LNCaP clone FGC (cell line): ENCODE measurements at places on chromosomes 4 and X.

GRCh38 chr4:184651899-184652298 is 2.4 kb downstream of the PRIMPOL start:
- DNase-seq: no peak

DNA sequence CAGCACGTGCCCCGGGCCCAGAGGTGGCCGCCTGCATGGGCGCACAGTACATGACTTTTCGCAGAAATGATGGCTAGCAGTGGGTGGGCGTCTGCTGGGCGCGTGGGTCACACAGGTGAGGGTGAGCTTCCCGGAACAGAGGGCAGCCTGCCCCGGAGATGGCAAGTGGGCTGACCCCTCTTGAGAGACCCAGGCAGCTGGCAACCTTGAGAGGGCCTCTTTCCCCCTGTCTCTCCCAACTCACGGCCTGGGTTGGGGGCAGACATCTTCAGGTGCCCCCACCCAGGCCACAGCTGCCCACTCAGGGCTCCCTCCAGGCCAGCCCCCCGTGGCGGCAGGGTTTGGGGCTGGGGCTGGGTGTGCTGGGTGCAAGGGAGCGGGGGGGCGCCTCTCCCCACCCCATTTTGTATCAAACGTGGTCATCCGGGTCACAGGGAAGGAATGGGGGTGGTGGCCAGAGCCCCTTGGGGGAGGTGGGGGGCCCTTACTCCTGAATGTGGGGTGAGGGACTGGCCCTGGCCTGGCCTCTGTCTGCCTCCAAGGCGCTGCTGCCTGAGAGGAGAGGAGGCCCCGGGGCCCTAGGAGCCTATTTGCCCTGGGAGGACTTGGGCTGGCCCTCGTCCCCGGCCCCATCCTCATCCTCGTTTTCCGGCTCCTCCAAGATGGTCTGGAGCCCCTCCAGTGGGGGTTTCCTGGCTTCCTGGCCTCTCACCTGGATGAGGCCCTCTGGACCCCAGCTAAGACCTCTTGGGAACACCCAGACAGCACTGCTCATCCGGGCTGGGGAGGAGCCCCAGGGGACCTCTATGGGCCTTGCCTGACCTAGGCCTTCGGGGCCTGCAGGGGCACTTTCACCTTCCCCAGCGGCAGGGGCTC is 4.6 kb downstream of the PNMA6E start:
- DNase-seq: no peak

DNA sequence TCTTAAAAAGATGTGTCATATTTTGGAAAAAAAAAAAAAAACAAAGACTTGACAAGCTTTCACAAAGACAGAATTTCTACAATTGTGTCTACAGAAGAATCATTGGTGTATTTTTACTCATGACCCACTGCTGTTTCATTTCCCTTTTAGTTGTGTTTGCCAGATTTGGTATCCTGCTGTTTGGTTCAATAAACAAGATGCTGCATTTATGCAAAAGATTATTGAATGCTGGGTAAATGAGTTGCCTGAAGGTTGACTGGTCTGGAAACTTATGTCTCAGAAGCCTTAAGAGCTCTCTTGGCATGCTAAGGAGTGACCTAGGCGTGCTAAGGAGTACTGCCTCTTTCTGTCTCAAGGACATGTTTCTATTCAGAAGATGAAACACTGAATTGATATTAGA is 64.9 kb upstream of the NPY2R start:
- no peak for DNase-seq

DNA sequence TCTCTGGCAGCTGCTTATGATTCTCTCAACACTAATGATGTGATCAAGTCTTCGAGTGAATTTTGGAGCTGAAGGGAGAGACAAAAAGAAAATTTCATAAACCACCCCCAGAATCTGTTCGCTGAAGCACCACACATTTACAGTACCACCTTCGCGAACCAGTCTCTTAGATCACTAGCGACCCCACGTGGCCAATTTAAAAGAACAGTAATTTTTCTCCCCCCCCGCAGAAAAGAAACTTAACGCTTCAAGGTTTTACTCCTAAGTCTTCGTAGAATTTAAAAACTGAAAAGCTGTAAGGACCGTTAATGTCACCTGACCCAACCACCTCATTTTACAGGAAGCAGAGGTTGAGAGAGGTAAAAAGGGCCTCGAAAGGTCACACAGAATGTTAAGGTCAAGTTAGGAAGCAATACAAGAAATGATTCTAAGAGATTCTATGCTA is 187.5 kb downstream of the QDPR start:
- DNase-seq: no peak

GRCh38 chr4:112402098-112402497 is 104.9 kb downstream of the ALPK1 start:
- no peak for DNase-seq

- DNase-seq: no peak
Measured at GRCh38 chr4:69054578-69055200, 41.6 kb upstream of the UGT2B7 start.

DNA sequence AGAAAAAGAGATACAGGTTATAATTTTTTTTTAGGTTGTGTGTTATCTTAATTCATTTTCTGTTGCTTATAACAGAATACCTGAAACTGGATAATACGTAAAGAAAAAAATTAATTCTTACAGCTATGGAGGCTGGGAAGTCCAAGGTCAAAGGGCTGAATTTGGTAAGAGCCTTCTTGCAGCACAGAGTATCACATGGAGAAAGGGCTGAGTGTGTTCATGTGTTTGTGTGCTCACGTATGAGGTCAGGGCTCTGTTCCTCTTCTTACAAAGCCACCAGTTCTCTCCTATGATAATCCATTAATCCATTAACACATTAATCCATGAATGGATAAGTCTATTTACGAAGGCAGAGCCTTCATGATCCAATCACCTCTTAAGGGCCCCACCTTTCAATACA is 8.6 kb upstream of the RAB28 start:
- DNase-seq: no peak

- no peak for DNase-seq
Measured at GRCh38 chr4:41072021-41072777, 142.1 kb downstream of the APBB2 start.

DNA sequence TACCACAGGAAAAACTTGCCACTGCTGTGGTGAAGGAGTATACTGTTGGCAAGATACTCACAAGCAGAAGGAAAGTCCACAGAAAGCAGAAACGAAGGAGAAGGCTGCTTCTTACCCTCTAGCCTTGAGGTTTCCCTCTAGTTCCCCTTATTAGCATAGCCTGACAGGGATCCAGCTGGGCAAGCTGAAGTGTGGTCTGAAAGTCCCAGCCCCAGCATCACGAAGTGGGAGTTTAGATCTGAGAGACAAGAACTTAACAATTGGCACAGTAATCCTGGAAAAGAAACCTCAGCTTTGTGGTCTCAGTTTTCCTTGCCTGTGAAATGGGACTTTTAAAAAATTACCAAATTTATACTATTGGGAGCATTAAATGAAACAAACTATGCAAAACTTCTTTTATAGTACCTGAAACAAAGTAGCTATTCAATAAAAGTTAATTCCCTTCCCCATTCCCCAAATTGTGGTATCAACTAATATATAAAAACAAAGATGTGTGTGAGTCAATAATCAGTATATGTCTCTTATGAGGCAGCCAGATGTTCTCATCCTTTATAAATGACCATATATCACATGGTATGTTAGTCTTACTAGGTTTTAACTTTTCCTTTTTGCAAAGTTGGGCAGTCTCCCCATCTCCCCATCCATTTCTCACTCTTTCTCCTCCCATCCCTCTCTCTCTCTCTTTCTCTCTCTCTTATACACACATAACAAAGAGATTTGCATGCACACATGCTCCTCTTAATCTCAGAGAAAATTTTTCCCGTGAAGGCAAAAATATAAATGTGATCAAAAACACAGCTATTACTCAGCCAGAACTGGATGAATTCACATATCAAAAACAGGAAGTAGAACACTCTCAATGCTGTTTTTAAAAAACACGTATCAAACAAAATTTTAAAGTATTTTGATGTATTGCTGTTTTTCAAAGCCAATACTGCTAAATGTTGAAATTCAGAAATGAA is 57.8 kb downstream of the SCFD2 start:
- DNase-seq: no peak

DNA sequence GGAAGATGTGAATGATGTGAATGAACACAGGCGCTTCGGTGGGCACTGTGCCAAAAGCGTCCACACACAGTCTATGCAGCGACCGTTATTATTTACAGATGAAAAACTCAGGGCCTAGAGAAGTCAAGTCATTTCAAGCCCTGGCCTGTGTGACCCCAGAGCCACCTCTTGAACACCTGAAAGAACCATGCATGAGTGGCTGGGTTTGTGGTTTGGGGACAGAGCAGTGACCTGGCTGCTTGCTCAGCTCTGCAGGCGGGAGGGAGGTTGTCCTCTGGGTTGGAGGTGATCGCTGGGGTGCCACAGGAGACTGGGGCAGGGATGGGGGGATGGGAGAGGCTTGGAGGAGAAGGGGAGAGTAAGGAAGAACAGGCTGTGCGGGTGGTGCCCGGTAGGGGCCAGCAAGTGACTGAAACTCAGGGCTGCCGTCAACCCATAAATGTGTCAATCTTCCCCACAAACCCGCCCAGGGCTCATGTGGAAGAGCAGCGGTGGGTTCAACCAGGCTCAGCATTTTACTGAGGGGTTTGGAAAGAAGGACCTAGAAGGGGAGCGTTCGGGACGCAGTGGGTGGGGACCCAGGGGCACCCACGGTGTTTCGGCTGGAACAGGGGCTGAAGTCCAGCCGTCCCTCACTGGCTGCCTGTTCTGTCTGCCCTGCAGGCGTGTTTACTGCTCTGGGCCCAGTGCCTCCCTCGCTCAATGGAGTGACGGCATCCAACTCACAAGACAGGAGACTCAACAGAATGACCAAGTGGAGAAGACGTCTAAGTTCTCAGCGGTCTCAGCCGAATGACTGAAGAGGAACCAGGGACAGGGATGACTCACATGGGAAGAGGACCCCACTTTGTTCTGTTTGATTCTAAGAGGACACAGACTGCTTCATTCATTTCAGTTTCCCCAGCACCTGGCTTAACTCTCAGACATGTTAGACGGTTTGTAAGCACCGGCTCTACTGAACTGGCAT is 167.8 kb downstream of the AFAP1 start:
- no peak for DNase-seq

GRCh38 chr4:84529169-84529751 is 30.2 kb upstream of the NKX6-1 start:
- no peak for DNase-seq

GRCh38 chr4:84389406-84389805 is 109.7 kb downstream of the NKX6-1 start:
- DNase-seq: no peak

DNA sequence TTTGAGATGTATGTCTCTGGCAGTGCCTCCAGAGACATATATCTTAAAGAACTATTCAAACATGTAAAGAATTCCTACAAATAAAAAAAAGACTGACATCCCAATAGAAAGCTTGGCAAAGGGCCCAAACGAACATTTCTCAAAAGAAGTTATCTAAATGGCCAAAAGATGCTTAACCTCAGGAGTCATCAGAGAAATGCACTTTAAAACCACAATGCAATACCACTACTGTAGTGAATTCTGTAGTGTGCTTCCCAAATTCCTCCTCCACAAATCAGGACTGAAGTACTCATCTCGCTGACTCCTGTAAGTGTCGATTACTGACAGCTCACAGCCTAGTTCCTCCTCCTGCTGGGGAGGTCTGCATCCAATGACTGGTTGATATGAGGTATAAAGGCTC is 129.0 kb upstream of the MAMLD1 start:
- no peak for DNase-seq

GRCh38 chr4:48190839-48191238 is 56.8 kb upstream of the TXK start:
- DNase-seq: no peak

DNA sequence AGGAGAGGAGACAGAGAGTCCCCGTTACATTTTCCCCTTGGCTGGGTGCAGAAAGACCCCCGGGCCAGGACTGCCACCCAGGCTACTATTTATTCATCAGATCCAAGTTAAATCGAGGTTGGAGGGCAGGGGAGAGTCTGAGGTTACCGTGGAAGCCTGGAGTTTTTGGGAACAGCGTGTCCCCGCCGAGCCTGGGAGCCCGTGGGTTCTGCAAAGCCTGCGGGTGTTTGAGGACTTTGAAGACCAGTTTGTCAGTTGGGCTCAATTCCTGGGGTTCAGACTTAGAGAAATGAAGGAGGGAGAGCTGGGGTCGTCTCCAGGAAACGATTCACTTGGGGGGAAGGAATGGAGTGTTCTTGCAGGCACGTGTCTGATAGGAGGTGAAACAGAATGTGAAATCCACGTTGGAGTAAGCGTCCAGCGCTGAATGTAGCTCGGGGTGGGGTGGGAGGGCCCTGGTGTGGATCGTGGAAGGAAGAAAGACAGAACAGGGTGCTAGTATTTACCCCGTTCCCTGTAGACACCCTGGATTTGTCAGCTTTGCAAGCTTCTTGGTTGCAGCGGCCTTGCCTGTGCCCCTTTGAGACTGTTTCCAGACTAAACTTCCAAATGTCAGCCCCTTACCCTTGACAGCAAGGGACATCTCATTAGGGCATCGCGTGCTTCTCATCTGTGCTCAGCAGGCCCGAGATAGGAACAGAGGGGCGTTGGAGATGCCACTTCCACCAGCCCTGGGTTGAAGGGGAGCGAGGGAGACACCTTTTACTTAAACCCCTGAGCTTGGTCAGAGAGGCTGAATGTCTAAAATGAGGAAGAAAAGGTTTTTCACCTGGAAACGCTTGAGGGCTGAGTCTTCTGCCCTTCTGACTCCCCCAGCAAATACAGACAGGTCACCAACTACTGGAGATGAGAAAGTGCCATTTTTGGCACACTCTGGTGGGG is 2.7 kb downstream of the SHOX start:
- no peak for DNase-seq

DNA sequence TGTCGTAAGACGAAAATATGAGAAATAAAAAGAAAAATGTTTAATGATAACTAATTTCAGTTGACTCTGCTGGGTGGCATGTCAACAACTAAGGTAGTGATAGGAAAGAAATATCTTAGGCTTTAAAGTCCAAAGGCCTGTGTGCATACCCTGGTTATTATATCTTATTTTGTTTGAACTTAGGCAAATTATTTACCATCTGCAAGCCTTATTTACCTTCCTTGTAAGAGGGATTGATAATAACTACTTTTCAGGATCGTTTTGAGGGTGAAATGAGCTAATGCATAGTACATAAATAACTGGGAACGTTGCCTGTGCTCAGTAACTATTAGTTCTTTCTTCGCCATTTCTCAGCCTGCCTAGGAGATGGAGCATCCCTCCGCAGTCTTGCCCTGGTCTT is 41.6 kb upstream of the TAB3 start:
- no peak for DNase-seq

DNA sequence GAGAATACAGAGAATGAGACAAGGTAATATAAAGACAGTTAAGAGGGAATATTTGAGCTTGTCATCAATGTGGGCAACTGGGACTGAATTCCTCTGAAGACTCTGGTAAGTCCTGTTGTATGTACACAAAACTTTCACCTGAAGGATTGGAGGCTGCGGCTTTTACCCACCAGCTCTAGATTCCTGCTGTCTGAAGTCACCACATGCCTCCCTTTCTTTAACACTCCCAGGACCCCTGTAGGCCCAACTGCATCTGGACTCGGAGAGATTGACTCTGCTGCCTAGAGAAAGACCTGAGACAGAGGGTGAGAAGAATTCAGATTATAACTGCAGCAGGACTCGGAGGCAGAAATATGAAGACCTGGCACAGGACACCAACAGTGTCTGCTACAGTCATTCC is 1048.0 kb downstream of the PDHA2 start:
- no peak for DNase-seq

GRCh38 chrX:110561034-110561433 is 202.4 kb downstream of the RTL9 start:
- no peak for DNase-seq

GRCh38 chrX:23374291-23374690 is 39.6 kb downstream of the PTCHD1 start:
- DNase-seq: no peak

GRCh38 chr4:187304133-187304532 is 580.5 kb upstream of the FAT1 start:
- DNase-seq: no peak
